EL (cell line): ENCODE measurements at places on chromosomes 11 and 22.

DNA sequence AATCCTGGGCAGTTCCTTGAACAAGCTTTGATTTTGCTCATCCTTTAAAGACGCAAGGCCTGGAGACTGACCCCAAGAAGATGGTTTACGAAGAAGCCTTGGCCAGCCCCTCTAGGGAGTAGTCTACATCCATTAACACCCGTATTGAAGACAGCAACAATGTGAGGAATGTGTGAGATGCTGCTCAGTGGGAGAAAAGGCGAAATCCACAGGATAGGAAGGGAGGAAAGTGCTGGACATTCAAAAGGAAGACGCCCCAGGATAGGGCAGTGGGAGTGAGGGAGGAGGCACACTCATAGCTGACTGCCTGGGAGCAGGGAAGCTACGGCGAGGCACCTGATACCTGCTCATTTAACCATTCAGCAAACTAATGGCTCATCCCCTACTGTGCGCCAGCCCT lies 114.1 kb downstream of the RRAS2 start:
- no peak for DNase-seq

- no peak for DNase-seq
Measured at GRCh38 chr11:79119491-79120284, 321.1 kb downstream of the TENM4 start.

DNA sequence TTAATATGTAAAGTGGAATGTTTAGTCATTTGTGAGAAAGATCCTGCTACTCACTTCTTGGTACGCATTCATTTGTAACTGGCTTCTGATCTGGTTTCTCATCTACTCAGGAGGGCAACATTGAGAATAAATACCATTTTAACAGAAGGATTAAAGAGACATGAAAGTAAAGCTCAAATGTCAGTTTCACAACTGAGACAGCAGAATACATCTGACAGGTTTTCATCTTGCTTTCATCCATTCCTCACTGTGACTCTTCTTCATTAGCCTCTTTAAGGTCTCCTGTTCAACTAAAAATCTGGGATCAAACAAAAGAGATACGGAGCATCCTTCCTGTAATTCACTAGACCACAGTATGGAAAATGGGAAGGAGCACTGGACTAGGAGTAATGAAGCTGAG lies 31.4 kb upstream of the CCDC89 start:
- no peak for DNase-seq

DNA sequence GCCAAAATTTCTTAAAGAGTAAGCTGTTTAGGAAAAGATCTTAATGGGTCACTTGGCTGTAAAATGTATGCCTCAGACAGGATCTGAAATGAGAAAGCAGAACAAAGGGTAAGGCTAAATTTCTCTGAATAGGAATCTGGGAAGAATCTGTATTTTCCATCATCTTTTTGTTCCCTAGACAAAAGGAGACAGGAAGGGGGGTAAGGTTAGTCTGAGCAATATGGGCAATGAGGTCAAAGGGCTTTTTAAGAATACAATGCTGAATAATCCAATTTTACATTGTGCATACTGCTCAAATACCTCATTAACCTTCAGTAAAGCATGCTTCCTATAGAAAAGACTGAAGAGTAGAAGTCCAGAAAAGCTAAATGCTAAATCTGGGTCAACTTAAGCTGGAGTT lies 34.6 kb downstream of the CLDN25 start:
- no peak for DNase-seq

GRCh38 chr11:86802601-86803051 lies 2.3 kb downstream of the PRSS23 start:
- DNase-seq, result peak; percentile 70

DNA sequence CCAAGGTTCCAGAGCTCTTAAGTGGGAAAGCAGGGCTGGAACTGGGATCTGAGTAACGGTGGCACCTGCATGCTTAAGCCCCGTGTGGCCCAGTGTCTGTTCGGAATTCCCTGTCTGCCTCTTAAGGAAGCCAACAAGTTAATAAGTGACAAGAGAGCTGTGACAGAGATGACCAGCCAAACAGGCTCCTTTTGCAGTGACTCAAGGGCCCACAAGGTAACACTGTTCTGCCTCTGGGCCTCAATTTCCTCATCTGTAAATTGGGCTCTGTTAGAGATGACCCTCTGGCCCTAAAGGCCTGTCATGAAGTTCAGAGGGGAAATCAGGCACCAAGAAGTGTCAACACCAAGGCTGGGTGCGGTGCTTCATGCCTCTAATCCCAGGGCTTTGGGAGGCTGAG lies 18.6 kb downstream of the USH1C start:
- no peak for DNase-seq

- DNase-seq, result no peak
Measured at GRCh38 chr22:38862375-38863329, 9.4 kb downstream of the CBX6 start.

DNA sequence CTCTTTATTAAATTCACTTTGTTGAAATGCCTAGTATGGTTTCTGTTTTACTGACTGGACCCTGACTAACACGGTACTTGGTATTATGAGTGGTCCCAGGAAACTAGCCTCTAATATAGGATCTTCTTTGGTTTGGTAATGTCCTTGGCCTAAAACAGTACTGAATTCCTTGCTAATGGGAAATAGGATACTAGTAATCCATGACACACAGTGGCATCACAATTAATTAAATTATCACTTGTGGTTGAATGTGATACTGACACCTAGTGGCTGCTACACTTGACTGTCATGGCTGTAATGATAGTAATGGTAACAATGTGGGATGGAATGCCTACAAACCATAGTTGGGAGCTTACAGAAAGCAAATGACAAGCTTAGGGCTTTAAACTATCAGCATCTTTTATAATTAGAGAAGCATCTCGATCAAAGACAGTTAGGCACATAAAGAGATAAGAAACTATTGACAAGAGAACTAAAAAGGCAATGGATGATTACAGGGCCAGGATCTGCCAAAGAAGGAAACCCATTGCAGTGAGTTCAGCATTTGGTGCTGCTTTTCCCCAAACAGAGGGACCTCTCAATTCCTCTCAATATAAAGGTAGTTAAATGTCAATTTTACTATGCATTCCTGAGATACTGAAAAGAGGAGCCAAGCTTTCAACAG lies 8.6 kb downstream of the DNHD1 start:
- peak; percentile 66 for DNase-seq

GRCh38 chr11:13183094-13183825 lies 94.3 kb upstream of the BMAL1 start:
- peak; percentile 71 for DNase-seq

DNA sequence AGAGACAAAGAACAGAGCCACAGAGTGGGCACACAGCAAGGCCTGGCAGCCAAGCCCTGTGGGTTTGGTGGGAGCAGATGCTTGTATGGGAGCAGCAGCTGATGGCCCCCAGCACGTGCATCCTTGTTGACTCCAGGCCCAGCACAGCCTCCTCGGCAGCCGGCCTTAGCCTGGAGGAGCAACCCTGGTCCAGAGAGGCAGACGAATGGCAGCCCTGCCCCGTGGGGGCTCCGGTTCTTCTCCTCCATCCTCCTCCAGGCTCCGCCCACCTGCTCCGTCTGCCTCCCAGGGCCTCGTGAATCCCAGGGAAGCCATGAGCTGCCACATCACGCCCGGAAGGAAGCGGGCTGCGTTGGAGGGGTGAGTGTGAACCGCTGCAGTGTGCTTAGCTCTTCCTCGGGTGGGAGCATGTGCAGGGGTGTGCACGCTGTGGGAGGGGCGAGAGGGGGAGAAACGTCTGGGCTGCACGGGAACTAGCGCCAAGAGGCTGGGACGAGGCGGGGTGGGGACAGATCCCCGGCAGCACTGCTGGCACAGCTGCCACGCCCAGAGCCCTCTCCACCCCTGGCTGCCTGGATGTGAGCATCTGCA lies 36.3 kb upstream of the JAM3 start:
- peak; percentile 28 for DNase-seq

DNA sequence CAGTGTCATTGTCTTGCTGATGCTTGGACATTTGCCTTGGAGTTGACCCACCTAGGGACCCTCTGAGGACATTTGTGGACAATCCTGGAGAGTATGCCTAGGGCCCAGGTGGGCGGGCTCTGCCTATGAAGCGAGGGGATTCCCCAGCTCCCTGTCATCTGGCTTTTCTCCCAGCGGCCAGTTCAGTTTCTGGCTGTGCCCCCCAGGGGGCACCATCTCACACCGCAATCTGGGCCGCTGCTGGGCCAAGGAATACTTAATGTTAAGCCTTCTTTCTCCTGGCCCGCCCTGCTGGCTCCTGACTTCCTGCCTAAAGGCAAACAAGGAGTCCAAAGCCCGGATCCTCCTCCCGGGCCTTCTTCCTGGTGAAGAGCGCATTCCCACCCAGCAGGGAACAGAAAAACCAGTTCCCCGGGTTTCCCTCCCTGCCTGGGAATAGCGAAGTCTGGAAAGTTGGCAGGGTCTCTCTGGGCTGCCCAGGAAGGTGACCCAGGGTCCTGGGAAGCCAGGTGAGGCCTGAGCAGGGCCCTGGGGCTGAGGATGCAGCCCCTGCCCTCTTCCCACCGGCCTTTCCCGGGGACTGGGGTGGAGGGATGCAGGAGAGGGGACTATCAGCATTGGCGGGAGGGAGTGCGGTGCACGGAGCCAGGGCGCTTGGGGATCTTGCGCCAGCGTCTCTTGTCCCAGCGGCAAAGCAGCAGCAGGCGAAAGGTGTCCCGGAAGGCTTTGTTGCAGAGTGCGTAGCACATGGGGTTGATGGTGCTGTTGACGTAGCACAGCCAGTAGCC lies 11.9 kb downstream of the CHRM1 start:
- DNase-seq, result peak; percentile 85

DNA sequence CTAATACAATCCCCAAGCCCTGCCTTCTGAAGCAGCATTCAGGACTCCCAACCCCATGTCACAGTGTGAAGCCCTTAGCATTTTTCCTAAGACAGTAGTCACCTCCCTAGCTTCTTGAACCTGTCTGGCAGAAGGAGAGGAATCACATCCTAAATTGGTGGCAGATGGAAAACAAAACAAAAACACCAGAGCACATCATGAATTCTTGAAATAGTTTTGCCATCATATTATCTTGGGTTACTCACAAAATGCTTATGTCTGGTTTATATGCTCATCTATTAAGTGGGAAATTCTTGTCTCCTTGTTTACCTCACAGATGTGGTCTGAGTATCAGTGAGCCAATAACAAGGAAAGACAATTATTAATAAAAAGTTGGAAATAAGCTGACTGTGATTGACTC lies 15.3 kb downstream of the OR51M1 start:
- no peak for DNase-seq

GRCh38 chr11:86176165-86176884 lies 68.2 kb upstream of the EED start:
- peak; percentile 47 for DNase-seq

GRCh38 chr11:2587976-2588748 lies 111.6 kb downstream of the KCNQ1OT1 start:
- no peak for DNase-seq

DNA sequence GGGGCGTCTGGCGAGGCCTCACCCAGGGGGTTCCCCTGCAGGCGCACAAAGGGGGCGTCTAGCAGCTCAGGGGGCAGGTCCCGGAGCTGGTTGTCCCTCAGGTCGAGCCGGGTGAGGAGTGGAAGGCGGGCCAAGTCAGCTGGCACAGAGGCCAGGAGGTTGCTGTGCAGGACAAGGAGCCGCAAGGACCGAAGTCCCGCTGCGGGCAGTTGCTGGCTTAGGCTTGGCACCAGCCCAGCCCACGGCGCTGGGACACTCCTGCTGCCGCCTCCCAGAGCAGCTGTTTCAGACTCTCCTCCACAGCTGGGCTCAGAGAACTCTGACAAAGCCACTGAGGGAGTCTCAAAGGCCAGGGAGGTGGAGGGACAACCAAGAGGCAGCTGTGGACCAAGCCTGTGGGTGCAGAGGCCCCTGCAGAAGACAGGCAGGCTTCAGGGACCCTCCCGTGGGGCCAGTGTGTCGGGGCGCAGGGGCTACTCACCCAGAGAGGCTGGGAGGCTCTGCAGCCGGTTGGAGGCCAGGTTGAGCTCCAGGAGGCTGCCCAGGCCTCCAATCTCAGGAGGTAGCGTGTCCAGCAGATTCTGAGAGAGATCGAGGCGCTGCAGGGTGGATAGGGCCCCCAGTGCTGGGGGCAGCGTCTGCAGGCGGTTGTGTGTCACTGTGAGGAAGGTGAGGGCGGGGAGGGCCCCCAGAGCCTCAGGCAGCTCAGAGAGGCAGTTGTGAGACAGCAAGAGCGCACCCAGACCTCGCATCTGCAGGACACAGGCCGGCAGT lies 2.2 kb downstream of the PIDD1 start:
- no peak for DNase-seq

GRCh38 chr11:29260939-29261705 lies 755.7 kb downstream of the KCNA4 start:
- peak; percentile 67 for DNase-seq

DNA sequence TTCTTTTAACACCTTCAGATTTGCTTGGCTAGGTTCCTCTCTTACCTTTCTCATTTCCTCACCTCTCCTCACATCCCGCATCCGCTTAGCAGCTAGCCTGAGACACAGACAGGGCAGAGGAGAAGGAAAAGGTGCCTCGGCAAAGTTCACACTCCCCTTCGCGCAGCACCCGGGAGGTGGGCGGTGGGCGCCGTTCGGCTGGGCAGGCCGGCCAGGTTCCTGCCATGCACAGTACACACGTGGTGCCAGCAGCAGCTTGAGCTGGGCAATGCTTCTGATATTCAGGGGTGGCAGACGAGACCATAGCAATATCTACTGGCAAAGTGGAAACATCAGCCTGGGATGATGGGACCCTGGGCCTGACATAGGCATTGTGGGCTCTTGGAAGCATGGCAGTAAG lies 3.3 kb downstream of the NTM start:
- DNase-seq, result no peak

DNA sequence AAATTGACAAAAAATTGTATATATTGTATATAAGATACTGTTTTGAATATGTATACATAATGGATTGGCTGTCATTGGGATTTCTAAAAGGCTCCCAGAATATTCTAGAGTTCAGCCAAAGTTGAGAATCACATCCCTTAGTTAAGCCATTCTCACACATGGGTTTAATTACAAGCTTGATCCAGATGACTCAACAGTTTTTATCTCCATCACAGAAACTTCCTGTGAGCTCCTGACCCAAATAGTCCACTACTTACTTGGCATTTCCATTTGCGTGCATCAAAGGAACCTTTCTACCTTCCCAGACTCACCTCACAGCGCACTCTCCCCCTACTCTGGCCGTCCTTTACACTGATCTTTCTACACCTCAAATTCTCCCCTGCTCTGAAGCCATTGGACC lies 184.8 kb upstream of the ARHGAP20 start:
- peak; percentile 33 for DNase-seq

DNA sequence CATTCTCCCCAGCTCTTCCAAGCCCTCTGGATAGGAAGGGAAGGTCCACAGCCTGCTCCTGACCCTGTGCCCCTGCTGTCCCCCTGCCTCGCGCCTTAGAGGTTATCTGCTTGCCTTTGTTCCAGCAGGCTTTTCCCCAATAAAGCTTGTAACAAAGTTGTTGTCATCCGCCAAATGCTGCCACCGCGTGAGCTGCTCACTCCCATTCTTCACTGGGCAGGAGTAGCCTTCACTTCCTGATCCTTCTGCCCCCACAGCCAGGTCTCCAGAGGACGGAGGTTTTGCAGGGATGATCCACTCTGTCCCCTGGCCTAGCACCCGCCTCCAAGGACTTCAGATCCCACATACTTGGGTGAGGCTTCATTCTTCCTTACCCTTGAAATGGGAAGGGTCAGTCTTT lies 94.0 kb upstream of the RASSF10 start:
- DNase-seq, result no peak
